Amniotic stem cell (primary cell): ENCODE measurements at places on chromosomes 6 and 20.

DNA sequence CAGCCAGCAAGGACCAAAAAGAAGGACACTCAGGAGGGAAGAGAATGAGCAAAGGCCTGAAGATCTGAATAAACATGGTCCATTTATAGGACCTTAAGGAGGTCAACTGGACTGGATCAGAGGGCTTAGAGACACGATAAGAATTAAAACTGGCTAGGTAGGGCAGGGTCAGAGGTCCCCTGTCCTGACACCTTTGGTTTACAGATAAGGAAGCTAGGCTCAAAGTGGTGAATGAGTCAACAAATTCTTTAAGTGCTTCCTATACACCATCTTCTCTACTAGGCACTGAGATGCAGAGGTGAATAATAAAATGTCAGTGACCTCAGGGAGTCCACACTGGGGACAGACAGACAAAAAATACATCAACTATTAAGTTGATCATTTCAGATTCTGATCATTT, 70.3 kb downstream of the HIVEP2 start:
- DNase-seq = no peak

GRCh38 chr20:44143936-44144335, 43.1 kb downstream of the JPH2 start:
- no peak for DNase-seq

GRCh38 chr6:22631091-22631490, 61.7 kb downstream of the HDGFL1 start:
- no peak for DNase-seq

- DNase-seq = no peak
These were observed 47.1 kb upstream of the FOXP4 start for GRCh38 chr6:41498968-41499599.

GRCh38 chr6:38570750-38571149, 69.0 kb downstream of the BTBD9 start:
- DNase-seq = no peak

DNA sequence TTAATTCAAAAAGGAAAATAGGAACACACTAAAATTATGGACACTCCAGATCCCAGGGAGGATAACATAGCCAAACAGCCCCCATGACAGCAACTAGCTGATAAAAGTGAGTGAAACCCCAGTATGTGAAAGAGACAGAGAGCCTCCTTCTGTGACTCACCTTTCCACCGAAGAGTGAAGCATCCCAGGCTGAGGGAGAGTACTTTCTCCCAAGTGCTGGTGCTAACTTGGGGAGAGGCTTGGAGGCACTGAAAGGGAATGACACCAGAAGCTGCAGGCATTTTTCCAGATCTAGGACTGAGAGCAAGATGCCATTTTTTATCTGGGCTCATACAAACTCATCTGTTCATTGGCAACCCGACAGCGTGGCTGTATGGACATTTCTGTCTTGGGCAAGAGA, 339.8 kb downstream of the HTR1B start:
- no peak for DNase-seq

DNA sequence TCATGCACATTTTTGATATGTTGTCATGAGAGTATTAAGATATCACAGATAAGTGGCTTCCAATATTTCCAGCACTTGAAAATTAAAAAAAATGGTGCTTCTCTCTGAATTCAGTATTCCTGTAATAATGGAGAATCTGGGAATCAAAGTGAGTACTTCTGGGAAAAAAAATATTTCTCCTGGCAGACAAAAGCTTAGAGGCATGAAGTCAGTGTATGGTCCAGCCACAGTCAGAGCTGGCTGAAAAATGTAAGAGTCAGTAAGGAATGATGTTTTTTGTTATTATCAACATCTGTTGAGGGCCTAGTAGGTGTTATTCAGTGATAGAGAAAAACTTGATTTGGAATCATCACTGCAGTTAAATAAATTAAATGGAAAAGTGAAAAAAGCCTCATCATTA, 3.2 kb upstream of the RFPL4B start:
- DNase-seq = no peak

GRCh38 chr6:42929821-42930360, 611 bp downstream of the CNPY3 start:
- peak; percentile 57 for DNase-seq

DNA sequence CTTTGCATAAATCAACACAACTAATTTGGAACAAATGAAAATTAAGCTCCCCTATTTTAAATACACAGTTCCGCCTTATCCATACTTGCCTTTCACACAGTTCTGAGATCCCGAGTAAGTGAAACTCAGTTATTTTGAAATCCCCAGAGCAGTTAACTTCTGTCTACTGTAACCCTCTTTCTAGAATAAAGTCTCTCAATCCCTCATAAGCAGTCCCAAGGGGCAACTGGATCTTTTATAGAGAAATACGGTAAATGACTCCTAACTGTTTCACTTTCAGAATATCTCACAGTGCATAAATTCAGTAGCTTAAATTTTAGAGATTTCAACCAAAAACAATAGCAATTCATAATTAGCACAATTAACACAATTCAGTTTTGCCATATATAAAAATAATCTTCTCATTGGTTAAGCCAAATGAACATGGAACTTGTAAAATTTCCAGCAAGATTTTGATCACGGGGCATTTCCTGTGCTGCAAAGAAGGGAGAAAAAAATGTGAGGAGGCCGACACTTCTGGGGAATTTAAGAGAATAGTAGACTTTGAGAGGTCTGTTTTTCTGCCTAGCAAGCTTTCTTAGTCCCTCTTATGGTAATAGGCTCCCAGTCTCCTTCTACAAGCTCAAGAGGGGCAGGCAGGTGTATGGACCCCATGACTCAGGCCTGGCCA, 78.3 kb downstream of the KIF6 start:
- DNase-seq = no peak

- no peak for DNase-seq
These were observed 280.1 kb downstream of the TFAP2B start for GRCh38 chr6:51098791-51099190.

GRCh38 chr6:52840763-52841585, at the start of gene GSTA5:
TSS of gene GSTA5 (minus strand) at chr6:52840813.
- DNase-seq = no peak

- no peak for DNase-seq
These were observed 77.0 kb upstream of the NHSL1 start for GRCh38 chr6:138576313-138576712.

GRCh38 chr6:101722991-101723579, 329.6 kb downstream of the GRIK2 start:
- peak; percentile 77 for DNase-seq

- no peak for DNase-seq
These were observed 10.5 kb upstream of the CLDN20 start for GRCh38 chr6:155253337-155253736.

DNA sequence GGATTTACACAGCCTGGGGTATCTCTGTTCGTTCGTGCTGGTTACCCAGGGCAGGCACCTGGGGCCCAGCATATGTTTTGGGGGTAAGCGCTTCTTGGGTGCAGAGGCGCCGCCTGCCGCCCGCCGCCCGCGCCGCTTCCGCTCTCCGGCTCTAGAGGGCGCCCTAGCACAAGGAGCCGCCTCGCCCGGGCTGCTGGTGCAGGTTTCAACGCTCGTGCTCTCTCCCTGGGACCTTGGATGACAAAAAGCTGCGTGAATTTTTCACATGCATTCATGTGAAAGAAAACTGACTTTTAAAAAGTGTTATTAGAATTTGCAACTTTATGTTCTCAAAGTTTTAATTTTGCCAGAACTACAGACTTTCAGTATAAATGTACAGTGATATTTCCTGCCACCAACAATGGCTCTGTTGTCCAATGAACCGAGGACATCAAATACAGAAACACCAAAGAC, 32.5 kb downstream of the PRR18 start:
- DNase-seq = peak; percentile 8

DNA sequence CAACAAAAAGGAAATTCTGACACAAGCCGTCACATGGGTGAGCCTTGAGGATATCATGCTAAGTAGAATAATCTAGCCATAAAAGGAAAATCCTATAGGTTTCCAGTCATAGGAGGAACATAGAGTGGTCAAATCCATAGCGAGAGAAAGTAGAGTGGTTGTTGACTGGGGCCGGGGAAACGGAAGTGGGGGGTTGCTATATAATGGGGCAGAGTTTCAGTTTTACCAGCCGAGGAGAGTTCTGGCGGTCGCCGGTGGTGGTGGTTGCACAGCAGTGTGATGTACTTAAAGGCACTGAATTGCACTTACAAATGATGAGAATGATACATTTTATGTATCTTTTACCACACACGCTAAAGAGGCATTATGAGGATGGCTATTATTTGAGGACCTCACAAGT, 4.9 kb downstream of the GPR31 start:
- no peak for DNase-seq

DNA sequence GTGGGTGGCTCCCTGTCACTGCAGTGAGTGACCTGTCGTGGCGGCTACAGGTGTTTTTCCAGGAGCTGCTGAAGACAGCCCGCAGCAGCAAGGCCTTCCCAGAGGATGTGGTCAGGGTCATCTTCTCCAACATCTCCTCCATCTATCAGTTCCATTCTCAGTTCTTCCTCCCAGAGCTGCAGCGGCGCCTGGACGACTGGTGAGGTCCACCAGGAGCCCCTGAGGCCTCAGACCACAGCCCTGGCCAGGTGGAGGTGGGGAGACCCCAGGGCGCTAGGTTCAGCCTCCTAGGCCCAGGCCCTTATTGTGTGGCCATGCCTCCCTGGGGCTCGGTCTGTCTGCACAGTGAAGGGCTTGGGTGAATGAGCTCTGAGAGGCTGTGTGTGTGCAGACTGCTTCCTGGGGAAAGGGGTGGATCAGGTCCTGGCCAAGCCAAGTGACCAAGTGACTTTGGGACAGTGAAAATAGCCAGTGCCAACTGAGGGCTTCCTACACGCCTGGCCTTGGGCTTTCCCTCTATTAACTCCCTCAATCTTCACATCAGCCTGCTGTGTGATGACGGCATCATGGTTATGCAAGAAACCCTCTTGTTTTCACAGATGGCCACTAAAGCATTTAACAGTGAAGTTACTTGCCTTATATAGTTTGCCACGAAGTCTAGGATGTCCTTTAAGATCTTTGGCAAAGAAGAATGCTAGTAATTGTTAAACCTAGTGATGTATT, 6.4 kb downstream of the FGD2 start:
- no peak for DNase-seq

- DNase-seq = no peak
These were observed 68.0 kb downstream of the PLAGL1 start for GRCh38 chr6:143940011-143940597.

DNA sequence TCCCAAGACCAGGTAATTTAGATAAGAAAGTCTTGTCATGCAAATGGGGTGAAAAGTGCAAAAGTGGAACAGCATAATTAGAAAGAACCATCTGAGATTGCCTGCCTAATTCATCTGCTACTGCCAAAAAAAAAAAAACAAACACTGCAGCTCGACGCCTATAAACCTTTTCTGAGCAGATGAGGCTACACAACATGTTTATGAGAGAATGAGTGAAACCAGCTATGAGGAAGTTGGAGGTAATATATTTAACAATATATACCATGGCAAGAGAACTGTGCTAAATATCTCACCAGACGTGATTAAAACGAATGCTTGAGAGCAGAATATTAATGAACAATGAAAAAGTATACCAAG, 50.0 kb downstream of the LAMA4 start:
- no peak for DNase-seq

DNA sequence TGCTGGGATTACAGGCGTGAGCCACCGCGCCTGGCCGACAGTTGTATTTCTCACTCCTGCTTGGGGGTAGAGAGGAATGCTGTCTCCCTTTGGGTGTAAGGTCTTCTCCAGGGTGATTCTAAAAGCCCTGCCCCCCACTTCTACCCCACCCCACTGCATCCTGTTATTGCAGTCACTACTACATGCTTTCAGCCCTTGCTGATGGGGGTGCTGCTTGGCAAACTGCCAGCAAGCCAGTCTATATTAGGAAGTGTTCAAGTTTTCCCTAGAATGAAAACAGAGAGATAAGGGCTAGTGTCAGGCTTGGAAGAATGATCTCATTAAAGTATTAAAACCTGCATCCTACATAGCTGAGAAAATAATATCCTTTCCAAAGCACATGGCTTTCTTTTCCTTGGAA, 31.3 kb downstream of the TTI1 start:
- DNase-seq = no peak

DNA sequence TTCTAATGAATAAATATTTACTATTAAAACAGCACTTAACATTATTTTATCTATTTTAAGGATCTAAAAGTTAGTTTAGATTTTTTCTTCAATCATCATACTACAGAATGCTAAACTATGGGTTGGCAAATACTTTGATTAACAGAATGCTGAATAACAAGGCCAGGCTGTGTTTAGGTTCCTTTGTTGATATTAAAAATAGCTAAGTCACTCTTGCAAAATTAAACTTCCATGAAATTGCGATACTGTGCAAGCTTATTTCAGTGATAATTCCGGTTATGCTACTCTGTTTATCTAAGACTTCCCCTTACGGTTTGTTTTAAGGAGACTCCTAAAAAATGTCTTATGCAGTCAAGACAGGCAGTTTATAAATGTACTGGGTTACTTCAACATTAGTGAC, 2.8 kb downstream of the RNF24 start:
- no peak for DNase-seq

DNA sequence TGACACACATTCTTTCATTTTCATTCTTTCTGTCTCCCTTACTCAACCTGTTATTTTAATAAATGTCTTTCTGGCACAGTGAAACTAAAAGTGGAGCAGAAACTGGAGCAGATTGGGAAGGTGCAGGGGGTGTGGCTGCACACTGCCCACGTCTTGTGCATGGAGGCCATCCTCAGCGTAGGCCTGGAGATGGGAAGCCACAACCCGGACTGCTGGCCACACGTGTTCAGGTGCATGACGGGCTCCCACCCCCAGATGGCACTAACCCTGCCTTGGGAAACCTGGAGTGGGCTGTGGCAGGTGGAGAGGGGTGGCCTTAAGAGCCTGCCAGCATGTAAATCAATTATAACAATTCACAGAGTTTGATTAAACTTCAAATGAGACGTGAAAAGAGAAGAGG, 71.4 kb upstream of the PBOV1 start:
- DNase-seq = no peak

DNA sequence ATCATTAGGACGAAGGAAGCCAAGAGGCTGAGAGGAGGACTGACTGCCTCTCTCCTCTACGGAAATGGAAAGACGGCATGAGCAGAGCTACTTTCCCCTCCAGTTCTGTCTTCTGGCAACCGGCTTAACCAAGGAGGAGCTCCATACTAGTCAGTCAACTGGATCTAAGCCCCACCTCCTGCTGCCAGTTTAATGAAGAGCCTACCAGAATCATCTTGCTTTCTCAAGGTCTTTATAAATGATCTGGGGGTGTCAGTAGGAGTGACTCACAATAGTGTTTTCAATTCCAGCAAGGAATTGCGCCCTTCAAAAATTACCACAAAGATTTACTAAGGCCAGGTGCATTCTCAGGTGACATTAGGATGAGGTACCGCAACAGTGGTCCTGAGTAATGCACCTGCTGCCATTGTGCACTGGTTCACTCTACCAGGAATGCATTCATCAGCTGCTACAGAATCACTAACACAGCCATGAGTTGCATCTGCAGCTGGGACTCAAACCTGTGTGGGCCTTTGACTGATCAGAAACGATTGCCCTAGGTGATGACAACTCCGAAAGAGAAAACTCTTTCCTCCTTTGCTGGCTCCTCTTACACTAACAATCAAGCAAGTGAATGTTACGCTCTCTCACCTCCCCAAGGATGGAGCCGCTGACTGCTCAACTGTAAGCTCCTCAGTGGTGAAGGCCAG, 2.8 kb downstream of the UQCC2 start:
- DNase-seq = no peak
